ENCODE measurements at places on chromosomes 12 and 14. TPM values are rescaled to one million over a fixed set of nuclear protein-coding genes. Genes with fewer than 3 reads are reported as not detected.
A peak's percentile ranks its signal among the peaks of the same experiment; 100 is the strongest.

RNU4-1 gene
- not detected for polyA plus RNA-seq

TAC3 gene
- 1.1 TPM for polyA plus RNA-seq

DNA sequence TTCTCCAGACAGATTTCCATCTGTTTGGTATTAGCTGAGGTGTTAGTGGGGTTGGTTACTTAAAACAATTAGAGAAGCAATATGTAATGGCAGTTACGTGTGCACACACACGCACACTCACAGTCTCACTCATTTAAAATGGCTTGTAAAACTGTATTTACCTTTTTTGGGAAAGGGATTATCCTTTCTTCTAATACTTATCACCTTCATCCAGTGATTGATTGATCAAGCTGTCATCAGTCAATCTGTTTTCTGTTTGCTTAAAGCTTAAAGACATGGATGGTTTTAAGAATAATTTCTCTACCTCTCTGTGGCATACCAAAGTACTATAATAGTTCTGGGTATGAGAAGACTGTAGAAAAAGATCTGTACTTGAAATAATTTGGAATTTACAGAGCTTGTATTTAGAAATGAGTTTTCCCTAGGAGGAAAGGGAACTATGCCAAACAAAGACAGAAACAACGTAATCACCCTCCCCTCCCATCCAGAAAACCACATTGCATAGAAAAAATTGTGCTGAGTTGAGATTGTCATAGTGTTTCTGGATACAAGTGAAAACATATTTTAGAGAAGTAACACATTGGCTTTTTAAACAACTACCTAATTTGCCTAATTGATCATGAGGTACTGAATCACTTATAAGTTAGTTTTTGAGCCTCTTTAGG is 455.8 kb downstream of the PCNX1 start:
- H3K27ac ChIP-seq = peak overlapping the region; percentile 74
- no peaks in the 10 kb centered on the region for H3K36me3 ChIP-seq
- peaks cover 25% of the 10 kb centered on the region for H3K4me1 ChIP-seq
- H3K4me3 ChIP-seq = no peak overlapping the region

DNA sequence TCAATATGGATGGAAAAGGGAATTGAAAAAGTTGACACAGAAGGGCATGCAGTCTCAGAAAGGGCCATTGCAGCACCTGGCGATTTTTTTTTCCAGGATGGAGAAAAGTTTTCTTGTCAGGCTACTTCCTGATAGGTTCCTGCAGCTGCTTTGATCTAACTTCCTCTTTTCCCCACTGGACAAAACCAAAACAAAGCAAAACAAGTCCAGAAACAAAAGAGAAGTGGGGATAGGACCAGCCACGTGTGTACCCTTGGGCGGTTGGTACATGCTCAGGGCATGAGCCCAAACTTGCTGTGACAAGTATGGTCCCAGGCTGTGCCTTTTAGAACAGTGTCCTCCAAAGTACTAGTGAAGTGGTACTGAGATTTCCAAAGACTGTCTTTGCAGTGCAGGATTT is 89.8 kb downstream of the CHST11 start:
- no peak overlapping the region for H3K4me3 ChIP-seq
- H3K27me3 ChIP-seq = no peaks in the 10 kb centered on the region
- H3K4me1 ChIP-seq = no peaks in the 10 kb centered on the region
- DNase-seq = no peak
- H3K36me3 ChIP-seq = no peaks in the 10 kb centered on the region

NDUFB1 gene
- 718 TPM for polyA plus RNA-seq

Data from adrenal gland (tissue), 19 donors.